Astrocyte of the spinal cord (primary cell): ENCODE measurements at places on chromosomes 13 and 19.
A peak's percentile ranks its signal among the peaks of the same experiment; 100 is the strongest.

- no peak for DNase-seq
These were observed 1.2 kb downstream of the PPM1N start for GRCh38 chr19:45499196-45500180.

- peak; percentile 15 for DNase-seq
These were observed 15.0 kb downstream of the POLR1D start for GRCh38 chr13:27636589-27637288.

DNA sequence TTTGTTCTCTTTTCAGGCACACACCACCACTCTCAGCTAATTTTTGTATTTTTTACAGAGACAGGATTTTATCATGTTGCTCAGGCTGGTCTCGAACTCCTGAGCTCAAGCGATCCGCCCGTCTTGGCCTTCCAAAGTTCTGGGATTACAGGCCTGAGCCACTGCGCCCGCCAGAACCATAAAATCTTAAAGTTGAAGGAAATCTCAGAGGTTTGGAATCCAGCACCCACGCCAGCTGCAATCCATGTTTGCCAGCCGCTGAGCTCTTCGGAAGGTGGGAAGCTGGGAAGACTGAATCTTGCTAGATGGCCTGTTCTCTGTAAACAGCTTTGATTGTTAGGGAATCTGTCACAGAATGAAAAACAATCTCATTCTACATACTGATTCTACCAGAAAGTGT lies 38.5 kb downstream of the SPATA13 start:
- DNase-seq: no peak

GRCh38 chr19:16386619-16387240 lies 62.1 kb downstream of the KLF2 start:
- peak; percentile 58 for DNase-seq

DNA sequence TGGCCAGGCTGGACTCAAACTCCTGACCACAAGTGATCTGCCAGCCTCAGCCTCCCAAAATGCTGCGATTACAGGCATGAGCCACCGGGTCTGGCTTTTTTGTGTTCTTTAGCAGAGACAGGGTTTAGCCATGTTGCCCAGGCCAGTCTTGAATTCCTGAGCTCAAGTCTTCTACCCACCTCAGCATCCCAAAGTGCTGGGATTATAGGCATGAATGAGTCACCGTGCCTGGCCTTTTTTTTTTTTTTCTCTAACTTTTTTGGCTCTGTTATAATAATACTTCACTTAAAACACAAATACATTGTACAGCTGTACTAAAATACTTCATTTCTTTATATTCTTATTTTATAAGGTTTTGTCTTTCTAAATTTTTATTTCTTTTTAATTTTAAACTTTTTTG lies 599.5 kb upstream of the PCDH9 start:
- peak; percentile 11 for DNase-seq
